ENCODE measurements at places on chromosomes 12 and 14.

GRCh38 chr14:103286460-103286859 is 47.6 kb upstream of the EIF5 start:
- DNase-seq: no peak

DNA sequence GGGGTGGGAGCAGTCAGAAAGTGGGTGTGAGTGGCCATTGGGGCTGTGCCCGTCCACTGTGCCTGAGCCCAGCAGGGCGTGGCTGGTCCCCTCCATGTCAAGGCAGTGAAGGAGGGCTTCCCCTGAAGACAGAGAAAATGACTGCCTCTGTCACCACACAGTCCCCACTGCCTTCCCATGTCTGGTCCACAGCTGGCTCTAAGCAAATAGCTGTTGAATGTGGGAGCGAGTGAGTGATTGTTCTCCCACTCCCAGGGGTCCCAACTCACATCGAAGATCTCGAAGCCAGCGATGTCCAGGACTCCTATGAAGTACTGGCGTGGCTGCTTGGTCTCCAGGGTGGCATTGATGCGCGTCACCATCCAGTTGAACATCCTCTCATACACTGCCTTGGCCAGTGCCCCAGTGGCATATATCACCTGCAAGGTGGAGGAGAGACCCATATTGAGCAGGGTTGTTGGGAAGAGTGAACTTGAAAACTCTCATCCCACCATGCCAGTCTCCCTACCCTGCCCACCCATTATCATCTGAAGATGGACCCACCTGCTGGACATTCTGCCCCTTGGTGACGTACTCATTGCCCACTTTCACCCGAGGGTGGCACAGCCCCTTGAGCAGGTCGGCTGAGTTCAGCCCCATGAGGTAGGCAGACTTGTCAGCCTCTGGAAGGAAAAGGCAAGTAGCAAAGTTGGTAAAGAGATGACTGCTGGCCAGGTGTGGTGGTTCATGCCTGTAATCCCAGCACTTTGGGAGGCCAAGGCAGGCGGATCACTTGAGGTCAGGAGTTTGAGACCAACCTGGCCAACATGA is 6.6 kb downstream of the MYH7 start:
- no peak for DNase-seq

DNA sequence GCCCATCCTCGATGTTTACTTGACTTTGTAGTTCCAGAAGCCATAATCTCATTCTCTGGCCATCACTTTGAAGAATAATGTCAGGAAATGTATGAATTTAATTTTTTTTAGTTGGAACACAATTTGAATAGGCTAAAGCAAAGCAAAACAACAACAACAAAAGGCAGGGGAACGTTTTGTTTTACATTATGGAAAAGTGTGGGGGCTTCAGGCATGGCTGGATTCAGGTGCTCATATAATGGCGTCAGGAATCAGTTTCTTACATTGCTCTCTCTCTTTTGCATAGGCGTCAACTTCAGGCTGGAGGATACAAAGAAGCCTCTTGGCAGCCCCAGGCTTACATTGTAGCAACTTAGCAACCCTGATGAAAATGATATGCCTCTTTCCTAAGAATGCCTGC is 13.1 kb upstream of the RPH3A start:
- DNase-seq: no peak

DNA sequence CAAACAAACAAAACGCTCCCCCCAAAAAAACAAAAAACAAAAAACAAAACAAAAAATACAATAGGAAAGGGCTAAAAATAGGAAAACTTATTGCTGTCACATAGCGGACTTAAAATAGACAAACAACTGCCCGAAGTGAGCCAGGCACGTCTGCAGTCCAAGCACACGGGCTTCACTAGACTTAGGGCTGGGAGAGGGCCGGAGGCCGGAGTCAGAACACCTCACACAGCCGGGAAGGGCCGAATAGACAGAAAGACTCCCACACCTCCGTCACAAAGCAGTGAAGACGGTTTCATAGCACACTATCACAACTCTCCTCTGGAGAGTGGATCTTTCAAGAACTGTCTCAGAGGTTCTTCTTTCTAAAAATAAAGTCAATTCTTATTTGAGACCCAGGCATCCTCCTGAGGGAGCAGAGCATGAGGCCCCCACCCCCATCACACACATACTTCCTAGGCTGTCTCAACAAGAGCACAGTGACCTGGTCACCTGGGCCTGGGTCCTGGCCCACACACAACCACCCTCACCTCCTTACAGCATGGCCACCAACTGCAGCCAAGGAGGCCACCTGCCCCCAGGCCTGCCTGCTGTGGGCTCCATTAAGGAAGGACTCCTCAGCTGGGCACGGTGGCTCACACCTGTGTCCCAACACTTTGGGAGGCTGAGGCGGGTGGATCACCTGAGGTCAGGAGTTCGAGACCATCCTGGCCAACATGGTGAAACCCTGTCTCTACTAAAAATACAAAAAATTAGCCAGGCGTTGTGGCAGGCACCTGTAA is 6.7 kb downstream of the BAG5 start:
- DNase-seq: no peak

DNA sequence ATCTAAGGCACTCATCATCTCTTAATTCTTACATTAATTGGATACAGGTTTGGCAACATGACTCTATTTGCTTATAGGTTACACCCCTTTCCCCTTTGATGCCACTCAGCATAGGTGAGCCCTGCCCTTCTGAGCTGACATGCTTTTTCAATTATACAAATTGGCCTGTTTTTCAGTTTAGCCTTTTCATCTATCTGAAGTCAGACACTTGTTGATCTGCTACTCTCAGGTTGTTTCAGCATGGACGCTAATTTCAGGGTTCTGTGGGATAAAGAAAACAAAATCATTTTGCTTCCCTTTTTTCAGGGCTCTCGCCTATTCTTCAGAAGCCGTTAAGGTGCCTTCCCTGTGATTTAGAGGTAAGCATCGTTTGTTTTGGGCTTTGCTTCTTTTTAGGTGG is 55.3 kb downstream of the DACT1 start:
- peak; percentile 22 for DNase-seq

- no peak for DNase-seq
Observed at GRCh38 chr12:124440031-124440626, 127.3 kb downstream of the NCOR2 start.

All from NCI-H82 (cell line).